T-helper 17 cell (primary cell): ENCODE measurements at places on chromosomes 2 and 18.
A peak's percentile ranks its signal among the peaks of the same experiment; 100 is the strongest.

DNA sequence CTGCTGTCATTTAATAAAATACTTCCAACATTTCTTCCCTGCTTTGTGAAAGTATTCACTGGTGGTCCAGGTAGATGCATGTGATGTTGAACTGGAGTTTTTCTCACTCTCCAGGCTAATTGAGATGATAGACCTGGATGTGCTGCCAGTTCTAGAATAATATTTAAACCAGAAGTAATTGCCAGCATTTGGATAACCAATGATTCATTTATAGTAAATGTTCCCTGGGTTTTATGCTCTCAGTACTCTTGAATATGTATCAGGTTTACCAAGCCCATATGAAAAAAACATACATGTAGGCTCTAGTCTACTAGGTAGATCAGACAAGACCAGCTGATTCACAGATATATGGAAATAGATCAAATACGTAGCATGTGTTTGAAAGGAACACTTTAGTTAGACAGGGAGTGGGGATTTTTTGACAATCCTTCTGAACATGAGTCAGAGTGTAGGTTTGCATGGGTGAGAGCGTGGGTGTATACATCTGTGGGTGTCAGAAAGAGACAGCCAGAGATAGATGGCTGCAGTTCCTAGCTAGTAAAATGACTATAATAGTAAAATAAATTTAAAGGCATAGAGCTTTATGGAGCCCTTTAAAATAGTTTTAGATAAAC lies 115.1 kb downstream of the NAB1 start:
- H3K4me3 ChIP-seq: no peak overlapping the region
- H3K27ac ChIP-seq: no peak overlapping the region
- peaks cover 3% of the 10 kb centered on the region for H3K4me1 ChIP-seq
- no peaks in the 10 kb centered on the region for H3K36me3 ChIP-seq
- no peak for DNase-seq
- H3K27me3 ChIP-seq: peaks cover 12% of the 10 kb centered on the region

DNA sequence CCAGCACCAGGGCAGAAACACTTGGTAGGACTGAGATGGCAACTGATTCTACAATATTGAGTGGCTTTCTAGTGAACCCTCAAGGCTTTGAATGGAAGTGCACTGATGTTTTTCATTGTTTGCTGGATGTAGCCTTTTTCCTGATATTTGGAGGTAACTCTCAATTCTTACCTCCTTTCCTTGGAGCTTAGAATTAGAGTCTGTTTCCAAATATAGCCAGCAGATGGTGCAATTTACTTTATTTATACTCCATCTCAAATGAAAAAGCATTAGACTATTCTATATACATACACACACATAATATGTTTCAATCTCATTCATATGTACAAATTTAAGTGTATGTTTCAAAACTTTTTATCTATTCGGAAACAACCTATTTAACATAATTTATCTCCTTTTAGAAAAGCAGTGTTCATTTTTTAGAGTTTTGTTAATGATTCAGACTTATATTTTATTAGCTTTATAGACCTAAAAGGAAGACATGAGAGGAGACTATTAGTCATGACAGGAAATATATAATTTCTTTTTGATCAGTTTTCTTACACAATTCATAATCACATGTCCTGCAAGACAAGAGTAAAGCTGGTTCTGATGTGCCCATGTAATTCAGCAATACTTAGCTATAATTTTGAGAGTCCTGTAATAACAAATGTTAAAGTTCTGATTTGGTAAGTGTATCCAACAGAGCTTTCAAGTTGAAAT lies 124.8 kb downstream of the NUP35 start:
- no peak overlapping the region for H3K27ac ChIP-seq
- no peak overlapping the region for H3K4me3 ChIP-seq
- H3K36me3 ChIP-seq: peaks cover 3% of the 10 kb centered on the region

DNA sequence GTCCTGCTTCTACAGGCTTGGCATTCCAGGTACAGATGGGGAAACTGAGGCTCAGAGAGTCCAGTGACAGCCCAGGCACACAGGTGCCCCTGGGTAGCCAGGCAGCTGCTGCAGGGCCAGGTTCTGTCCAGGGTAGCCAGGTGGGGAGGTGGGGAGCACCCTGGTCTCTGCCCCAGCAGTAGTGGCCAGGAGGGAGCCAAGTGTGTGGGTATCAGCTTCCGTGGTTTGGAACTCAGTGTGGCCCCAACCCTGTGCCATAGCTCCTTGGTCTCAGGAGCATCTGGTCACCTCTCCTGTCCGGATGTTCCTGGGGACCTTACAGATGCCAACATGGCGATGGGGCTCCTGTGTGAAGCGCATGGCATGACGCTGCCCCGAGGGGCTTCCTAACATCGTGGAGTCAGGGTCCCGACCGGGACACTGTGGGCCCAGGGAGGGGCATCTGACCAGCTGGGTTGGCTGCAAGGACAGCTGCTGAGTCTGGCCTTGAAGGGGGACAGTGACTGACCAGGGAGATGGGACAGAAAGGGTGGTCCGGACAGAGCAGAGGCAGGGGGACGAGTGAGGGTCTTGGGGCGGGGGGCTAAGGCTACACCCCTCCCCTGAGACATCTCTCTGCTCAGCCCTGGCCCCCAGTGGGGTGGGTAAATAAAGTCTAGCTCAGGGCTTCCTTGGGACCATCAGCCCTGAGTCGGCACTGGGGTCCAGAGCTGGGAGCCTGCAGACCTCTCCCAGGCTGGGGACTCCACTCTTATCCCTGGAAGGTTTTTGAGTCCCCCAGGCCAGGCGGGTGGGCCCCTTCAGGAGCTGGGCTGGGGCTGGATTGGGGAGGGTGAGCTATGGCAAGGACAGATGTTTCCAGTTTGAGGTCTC lies 76.0 kb upstream of the SMAD7 start:
- no peaks in the 10 kb centered on the region for H3K36me3 ChIP-seq
- DNase-seq: no peak
- no peak overlapping the region for H3K27ac ChIP-seq
- H3K4me1 ChIP-seq: peaks cover 18% of the 10 kb centered on the region

- DNase-seq: no peak
- H3K27me3 ChIP-seq: peaks cover 6% of the 10 kb centered on the region
- H3K27ac ChIP-seq: no peak overlapping the region
- no peak overlapping the region for H3K4me3 ChIP-seq
- no peaks in the 10 kb centered on the region for H3K36me3 ChIP-seq
These were observed 22.1 kb downstream of the STPG4 start for GRCh38 chr2:47133046-47133445.

GRCh38 chr2:157501026-157501425 lies 57.1 kb upstream of the CYTIP start:
- no peak for DNase-seq
- no peak overlapping the region for H3K4me3 ChIP-seq
- peaks cover 6% of the 10 kb centered on the region for H3K4me1 ChIP-seq
- H3K27ac ChIP-seq: peak overlapping the region; percentile 68
- peaks cover 14% of the 10 kb centered on the region for H3K27me3 ChIP-seq

GRCh38 chr2:24984912-24985311 lies 13.2 kb upstream of the DNAJC27 start:
- no peak for DNase-seq
- no peak overlapping the region for H3K4me3 ChIP-seq
- no peaks in the 10 kb centered on the region for H3K36me3 ChIP-seq

- H3K36me3 ChIP-seq: no peaks in the 10 kb centered on the region
- H3K4me1 ChIP-seq: no peaks in the 10 kb centered on the region
- H3K27ac ChIP-seq: no peak overlapping the region
- DNase-seq: no peak
- no peak overlapping the region for H3K4me3 ChIP-seq
- H3K27me3 ChIP-seq: peaks cover 14% of the 10 kb centered on the region
These were observed 612.2 kb upstream of the SLC39A10 start for GRCh38 chr2:195044801-195045200.

DNA sequence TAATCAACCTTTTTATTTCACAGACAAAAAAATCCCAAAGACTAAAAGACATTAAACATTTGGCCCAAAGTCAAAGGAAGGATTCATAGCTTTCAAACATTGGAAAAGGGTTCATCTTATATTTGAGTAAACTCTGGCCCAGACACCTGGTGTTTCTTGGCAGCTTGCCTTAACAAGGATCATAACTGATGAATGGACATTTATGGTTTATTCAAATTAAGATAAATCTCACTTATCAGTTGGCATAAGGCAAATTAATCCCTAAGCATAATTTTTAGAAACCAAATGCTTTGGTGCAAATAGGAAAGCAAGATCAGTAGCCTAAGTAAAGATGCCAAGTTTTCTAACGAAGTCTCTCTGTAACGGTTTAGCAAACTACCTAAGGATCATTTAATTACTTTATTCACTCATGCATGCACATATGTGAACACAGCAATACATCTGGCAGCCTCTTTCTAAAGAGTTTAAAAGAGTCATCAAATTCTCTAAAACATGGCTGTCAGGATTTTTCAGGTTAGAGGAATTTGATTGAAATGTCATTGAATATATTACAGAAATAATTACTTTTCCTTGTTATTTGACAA lies 323.4 kb upstream of the RBMS1 start:
- H3K27me3 ChIP-seq: no peaks in the 10 kb centered on the region
- H3K4me1 ChIP-seq: no peaks in the 10 kb centered on the region
- DNase-seq: no peak
- H3K27ac ChIP-seq: no peak overlapping the region

DNA sequence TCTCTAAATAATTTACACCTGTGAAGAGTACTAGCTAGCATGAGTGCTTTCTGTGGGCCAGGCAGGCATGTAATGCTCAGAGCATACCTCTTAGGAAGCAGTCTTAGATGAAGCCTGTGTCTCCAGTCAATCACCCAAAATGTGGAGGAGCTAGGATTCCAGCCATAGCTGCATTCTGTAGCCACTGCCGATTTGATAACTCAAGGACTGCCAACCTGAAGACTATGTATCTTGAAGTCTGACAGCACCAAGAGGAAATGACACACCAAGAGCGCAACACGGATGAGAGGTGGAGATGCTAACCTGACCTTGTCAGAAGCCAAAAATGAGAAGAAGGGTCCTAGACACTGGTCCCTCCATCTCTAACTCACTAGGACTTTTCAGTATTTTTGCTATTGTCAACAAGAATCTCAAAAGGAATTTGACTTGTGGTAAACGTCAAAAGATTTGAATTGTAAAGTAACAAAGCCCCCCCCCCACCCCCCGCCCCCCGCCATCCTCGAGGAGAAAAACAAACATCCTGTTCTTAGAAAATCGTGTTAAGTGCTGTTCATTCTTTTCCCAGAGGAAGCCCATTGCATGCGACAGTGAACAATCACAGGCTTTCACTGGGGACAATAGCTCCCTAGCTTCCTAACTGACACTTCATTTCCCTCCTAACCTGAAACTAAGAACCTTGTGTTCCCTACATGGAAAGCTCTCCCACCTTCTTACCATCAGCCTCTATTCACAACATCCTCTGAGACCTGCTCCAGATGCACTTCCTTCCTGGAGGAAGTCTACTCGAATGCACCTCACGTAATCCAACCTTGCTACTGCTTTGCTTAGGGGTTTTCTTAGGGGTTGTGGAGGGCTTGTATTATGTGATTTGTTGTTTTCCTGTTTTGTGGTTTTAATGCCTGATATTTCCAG lies 14.7 kb downstream of the CDC42EP3 start:
- DNase-seq: no peak
- H3K36me3 ChIP-seq: peaks cover 5% of the 10 kb centered on the region
- H3K4me3 ChIP-seq: peak overlapping the region; percentile 77
- H3K27me3 ChIP-seq: no peaks in the 10 kb centered on the region

- no peaks in the 10 kb centered on the region for H3K27me3 ChIP-seq
- peak overlapping the region; percentile 93 for H3K27ac ChIP-seq
- peaks cover 38% of the 10 kb centered on the region for H3K4me1 ChIP-seq
- DNase-seq: peak; percentile 41
- peaks cover 8% of the 10 kb centered on the region for H3K36me3 ChIP-seq
These were observed 1.2 kb downstream of the ZFP36L2 start for GRCh38 chr2:43225093-43225787.

DNA sequence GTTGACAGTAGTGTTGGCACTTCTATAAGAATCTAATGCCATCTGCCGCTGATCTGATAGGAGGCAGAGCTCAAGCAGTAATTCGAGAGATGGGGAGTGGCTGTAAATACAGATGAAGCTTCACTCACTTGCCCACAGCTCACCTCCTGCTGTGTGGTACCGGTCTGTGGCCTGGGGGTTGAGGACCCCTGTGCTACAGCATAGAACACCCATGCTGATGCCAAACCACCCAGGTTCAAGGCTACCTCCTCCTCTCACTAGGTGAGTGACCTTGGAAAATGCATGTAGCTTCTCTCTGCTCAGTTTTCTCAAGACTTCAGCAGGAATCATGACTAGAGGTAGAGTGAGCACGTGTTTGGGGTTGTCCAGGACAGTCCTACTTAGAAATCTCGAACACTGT lies 263.4 kb downstream of the SH3BP4 start:
- H3K36me3 ChIP-seq: peaks cover 2% of the 10 kb centered on the region
- H3K4me3 ChIP-seq: no peak overlapping the region
- DNase-seq: no peak
- H3K27ac ChIP-seq: no peak overlapping the region
- no peaks in the 10 kb centered on the region for H3K4me1 ChIP-seq

- H3K27me3 ChIP-seq: peaks cover 63% of the 10 kb centered on the region
- DNase-seq: no peak
- H3K27ac ChIP-seq: no peak overlapping the region
- H3K4me1 ChIP-seq: no peaks in the 10 kb centered on the region
- peaks cover 3% of the 10 kb centered on the region for H3K36me3 ChIP-seq
These were observed 214.2 kb downstream of the HRH4 start for GRCh38 chr18:24674605-24675004.

GRCh38 chr2:134466141-134466540 lies 212.3 kb downstream of the MGAT5 start:
- peak overlapping the region; percentile 47 for H3K27ac ChIP-seq
- no peak for DNase-seq
- no peak overlapping the region for H3K4me3 ChIP-seq
- no peaks in the 10 kb centered on the region for H3K27me3 ChIP-seq
- peaks cover 2% of the 10 kb centered on the region for H3K36me3 ChIP-seq
- no peaks in the 10 kb centered on the region for H3K4me1 ChIP-seq

- H3K36me3 ChIP-seq: peaks cover 2% of the 10 kb centered on the region
- no peak for DNase-seq
- no peak overlapping the region for H3K27ac ChIP-seq
- H3K4me3 ChIP-seq: no peak overlapping the region
These were observed 35.9 kb upstream of the LPIN2 start for GRCh38 chr18:3048820-3049349.
